NCI-H69 (cell line): ENCODE measurements at places on chromosomes 11 and 22.

- no peak for DNase-seq
Observed at GRCh38 chr11:66056501-66056900, 4.3 kb downstream of the SF3B2 start.

DNA sequence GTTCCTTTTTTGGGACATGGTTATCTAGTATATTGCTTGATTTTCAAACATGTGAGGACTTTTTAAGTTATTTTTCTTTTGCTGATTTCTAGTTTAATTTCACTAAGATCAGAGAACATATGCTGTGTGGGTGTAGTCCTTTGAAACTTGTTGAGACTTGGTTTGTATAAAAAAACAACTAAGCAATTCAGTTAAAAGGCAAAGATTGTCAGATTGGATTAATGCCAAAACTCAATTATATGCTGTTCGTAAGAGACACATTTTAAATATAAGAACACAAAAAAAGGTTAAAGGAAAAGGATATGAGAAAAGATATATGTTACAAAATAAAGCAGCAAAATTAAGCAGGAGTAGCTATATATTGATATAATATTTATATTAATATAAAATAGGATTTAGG lies 17.8 kb upstream of the RRM1 start:
- peak; percentile 9 for DNase-seq

DNA sequence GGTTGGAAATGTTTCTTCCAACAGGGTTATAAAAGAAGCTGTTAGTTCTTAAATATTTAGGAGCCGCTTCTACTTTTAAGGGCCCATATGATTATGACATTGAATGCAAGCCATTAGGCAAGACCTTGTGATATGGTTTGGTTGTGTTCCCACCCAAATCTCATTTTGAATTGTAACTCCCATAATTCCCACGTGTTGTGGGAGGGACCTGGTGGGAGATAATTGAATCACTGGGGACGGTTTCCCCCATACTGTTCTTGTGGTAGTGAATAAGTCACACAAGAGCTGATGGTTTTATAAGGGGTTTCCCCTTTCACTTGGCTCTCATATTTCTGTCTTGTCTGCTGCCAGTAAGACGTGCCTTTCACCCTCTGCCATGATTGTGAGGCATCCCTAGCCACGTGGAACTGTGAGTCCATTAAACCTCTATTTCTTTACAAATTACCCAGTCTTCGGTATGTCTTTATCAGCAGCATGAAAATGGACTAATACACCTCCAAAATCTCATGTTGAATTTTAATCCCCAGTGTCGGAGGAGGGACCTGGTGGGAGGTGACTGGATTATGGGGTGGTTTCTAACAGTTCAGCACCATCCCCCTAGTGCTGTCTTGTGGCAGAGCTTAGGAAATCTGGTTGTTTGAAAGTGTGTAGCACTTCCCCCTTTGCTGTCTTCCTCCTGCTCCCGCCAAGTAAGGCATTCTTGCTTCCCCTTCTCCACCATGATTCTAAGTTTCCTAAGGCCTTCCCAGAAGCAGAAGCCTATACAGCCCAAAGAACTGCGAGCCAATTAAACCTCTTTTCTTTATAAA lies 4.3 kb downstream of the CD59 start:
- no peak for DNase-seq

DNA sequence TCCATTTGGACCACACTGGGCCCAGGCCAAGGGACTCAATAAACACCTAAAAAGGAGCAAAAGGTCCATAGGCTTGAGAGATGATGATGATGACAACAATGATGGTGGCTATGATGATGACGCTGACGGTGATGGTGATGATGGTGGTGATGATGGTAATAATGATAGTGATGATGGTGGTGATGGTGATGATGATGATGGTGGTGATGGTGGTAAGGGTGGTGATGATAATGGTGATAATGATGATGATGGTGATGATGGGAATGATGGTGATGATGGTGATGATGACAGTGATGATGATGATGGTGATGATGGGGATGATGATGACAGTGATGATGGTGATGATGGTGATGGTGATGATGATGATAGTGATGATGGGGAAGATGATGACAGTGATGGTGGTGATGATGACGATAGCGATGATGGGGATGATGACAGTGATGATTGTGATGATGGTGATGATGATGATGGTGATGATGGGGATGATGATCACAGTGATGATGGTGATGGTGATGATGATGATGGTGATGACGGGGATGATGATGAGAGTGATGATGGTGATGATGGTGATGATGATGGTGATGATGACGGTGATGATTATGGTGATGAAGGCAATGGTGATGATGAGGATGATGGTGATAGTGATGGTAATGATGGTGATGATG lies 7.1 kb upstream of the RASD2 start:
- DNase-seq, result no peak

- DNase-seq, result peak; percentile 74
Observed at GRCh38 chr11:725624-726202, 19.7 kb downstream of the EPS8L2 start.

- no peak for DNase-seq
Observed at GRCh38 chr11:17703951-17704350, 15.4 kb upstream of the MYOD1 start.

- DNase-seq, result peak; percentile 83
Observed at GRCh38 chr22:46660604-46661201, 40.5 kb downstream of the GRAMD4 start.

GRCh38 chr11:95916049-95916448 lies 7.9 kb downstream of the MTMR2 start:
- no peak for DNase-seq

GRCh38 chr11:109510316-109510715 lies 88.3 kb downstream of the C11orf87 start:
- no peak for DNase-seq

DNA sequence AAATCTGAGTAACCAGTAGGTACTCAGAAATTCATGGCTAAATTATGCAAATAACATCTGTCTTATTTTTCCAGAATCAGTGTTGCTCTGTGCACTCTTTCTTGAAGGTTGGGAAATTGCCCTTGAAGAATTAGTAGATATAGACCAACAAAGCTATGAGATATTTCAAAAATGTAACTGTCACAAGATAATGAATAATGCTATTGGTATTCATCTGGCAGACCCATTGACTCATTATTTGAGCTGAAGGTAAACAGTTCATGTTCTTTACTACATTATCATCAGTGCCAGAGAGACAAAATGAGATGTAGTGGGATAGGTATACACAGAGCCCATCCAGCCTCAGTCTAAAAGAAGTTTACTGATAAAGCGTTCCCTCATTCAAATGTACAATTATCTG lies 274.7 kb downstream of the CASP12 start:
- DNase-seq, result no peak

DNA sequence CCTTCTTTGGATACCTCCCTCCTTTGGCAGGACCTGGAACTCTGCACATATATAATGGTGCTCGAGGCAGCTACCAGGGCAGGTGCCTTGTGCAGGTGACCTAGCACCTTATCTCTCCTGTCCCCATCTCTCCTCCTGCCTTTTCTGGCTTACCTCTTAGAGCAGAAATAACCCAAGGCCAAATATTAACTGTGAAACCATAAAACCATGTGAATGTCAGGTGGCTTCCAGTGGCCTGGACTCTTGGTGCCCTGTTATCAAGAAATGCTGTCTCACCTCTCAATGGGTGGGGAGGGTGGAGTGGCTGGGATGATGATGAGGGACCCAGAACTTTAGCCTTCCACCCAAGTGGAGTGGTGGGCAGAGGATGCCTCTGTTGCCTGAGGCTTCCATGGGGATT lies 42.9 kb downstream of the YWHAH start:
- DNase-seq, result no peak

DNA sequence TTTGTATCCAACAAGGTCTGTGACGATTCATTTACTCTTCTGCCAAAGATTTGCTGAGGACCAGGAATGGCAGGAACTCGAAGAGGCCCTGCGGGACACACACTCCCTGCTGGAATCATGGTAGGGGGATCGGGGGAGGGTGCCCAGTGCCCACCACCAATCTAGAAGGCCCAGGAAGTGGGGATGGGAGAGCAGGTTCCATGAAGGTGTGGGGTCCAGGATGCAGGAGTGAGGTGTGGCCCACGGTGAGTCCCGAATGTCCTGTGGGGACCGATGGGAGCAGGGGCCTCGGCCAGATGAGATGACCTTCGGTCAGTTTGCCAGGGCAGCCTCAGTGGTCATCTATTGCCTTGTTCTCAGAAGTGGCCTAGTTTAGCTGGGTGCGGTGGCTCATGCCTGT lies 492.7 kb downstream of the BRD1 start:
- DNase-seq, result no peak

GRCh38 chr11:41382927-41383326 lies 76.5 kb downstream of the LRRC4C start:
- DNase-seq, result no peak

DNA sequence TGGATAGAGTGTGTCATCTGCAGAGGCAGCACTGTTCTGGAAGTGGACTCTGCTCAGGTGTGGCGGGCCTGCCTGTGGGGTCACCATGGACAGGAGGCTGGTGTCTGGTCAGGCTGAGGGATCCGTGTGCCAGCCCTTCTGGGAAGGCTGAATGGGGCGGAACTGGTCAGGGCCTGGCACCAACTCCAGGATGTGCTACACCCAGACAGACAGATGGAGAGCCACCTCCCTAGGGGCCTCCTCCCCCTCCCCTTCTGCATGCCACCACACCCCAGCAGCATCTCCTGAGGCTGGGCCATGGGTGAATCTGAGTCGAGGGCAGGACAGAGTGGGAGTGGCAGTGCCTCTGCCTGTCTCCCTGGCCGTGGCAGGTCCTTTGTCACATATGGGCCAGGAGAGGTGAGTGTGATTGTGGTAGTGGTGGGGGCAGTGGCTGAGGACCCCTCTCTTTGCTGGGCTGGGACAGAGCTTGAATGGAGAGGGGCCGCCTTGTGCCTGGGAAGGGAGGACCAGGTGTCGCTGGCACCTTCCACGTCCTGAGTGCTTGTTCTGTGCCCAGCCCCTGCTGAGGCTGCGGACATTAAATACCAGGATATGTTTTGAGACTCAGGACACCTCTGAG lies 29.1 kb downstream of the ST3GAL4 start:
- DNase-seq, result peak; percentile 15

DNA sequence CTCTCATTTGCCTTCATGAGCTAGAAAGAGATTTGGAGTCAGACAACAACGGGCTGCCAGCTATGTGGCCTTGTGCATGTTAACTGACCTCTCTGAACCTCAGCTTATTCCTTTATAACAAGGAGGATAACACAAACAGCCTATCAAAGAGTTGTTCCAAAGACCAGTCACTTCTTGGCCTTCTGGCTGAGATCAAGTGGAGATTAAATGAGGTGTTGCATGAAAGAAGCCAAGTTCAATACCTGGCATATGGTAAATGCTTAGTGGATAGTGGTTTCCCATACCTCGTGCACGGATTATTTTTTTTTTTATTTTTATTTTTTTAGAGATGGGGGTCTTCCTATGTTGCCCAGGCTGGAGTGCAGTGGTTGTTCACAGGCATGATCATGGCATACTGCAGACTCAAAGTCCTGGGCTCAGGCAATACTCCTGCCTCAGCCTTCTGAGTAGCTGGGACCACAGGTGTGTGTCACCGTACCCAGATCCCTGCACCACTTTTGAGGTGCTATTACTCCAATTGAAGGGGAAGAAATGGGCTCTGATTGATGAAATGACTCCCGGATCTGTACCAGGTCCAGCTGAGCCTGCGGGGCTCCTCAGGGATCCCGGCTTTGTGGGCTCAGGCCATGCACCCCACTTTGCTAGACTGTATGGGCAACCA lies 4.9 kb downstream of the LGALS1 start:
- no peak for DNase-seq

GRCh38 chr22:40396882-40397281 lies 26.5 kb downstream of the SGSM3 start:
- peak; percentile 96 for DNase-seq

GRCh38 chr11:2915473-2915872 lies 13.7 kb downstream of the PHLDA2 start:
- DNase-seq, result no peak

DNA sequence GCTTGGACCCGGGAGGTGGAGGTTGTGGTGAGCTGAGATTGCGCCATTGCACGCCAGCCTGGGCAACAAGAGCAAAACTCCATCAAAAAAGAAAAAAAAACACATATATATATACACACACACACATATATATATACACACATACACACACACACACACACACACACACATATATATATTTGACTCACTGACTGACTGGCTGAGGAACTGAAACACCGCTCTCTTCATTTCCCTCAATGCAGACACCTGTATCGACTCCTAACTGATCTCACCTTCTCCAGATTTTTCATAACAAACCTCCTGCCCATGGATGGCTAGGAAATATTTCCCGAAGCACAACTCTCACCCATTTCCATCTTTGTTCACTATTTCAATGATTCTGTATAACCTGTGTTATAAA lies 140.7 kb upstream of the ANO3 start:
- no peak for DNase-seq

DNA sequence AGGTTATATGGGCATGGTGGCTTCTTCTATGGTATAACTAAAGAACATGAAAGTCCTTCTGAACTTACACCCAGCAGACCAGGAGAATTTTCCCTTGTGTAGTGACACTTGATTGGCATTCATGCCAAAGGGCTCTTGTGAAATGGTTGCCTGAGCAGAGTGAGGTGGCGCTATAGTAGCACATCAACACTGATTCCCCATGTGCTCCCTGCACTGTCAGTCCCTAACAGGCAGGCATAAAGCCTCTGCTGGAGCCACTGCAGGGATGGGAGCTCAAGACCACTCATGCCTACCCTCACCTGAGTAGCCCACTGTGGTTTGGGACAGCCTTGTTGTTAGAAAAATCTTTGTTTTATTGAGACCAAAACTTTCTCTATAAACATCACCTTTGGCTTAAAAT lies 92.6 kb upstream of the LIN7C start:
- DNase-seq, result peak; percentile 42

DNA sequence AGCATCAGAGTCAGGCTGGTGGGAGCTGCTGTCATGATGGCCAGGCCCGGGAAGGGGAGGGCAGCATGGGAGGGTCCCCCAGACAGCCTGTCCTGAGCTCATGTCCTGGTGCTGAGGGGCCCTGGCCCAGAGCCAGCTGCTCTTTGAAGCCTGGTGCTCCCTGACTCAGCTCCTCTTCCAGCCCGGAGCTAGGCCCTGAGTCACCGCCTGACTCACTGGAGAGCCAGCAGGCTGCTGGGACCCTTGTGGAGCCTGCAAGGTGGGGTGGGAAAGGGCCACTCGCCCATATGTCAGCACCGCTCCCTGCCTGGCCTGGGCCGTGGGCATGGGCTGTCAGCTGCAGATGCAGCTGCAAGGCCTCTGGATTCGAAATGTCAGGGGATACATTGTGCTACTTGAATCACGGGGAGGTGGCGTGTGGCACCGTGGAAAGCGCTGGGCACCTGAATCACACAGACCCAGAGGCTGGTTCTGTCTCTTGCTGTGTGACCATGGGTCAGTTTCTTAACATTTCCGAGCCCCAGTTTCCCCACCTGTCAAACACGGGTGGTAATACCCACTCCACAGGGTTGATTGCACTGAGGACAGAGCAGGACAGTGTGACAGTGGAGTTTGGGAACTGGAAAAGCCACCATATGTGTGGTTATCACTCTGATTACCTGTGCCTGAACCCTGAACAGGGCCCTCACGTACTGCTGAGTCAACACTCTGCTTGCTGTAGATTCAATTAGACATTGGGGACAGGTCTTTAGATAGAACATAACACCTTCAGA lies 4.4 kb downstream of the CACNA1I start:
- peak; percentile 14 for DNase-seq
